ENCODE measurements at places on chromosomes 16 and 17.

GRCh38 chr17:49053171-49053829 is 56.1 kb downstream of the IGF2BP1 start:
- no peak for DNase-seq

DNA sequence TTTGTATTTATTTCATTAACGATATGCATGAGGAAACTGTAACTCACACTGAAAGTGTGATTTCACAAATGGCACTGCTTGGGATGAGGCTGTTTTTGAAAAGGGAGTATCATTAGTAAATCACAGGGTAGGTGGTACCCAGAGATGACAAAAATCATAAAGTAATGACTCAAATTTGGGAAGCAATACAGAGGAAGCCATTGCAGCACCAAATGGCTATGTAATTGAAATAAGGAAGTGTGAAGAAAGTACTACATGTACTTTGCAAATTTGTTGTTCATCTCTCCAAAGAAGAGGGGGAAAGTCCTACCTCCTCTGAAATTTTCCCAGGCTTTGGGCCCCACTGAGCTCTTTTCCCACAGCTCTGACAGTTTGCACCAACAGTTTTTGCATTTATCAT is 12.3 kb upstream of the ABCC12 start:
- no peak for DNase-seq

DNA sequence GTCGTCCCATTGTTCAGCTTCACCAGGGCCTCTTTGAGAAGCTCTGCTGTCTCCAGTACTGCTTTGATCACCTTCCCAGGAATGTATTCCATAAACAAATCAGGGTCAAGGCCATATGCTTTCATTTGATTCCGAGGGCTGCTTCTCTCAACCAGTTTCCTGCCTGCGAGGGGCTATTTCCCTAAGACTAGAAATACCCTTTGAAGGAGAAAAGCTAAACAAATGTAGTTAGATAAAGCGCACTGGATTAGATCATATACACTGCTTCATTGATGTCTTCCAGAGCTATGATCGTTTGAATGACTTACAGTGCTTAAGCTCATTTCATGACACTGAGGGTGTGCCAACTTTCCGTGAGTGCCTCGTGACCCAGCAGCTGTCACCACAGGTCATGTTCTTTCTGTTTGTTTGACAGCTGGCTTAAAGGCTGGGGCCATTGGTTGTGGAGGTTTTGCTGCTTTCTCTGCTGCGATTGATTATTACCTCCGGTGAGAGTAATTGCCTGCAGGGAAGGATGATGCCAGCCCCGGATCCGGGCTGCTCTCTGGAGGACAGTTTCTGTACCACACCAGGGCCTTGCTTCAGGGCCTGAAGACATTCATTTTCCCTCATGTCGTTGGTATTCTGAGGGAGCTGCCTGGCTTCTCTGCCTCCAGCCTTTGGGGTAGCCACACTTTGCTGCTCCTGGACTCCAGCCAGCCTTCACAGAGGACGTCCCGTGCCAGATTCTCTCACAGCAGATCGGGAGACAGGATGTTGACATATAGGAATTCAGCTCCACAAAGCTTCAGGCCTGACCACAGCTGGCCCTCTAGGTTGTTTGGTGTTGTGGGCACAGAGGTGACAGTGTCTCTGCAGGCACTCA is 3.9 kb downstream of the TIMM22 start:
- no peak for DNase-seq

DNA sequence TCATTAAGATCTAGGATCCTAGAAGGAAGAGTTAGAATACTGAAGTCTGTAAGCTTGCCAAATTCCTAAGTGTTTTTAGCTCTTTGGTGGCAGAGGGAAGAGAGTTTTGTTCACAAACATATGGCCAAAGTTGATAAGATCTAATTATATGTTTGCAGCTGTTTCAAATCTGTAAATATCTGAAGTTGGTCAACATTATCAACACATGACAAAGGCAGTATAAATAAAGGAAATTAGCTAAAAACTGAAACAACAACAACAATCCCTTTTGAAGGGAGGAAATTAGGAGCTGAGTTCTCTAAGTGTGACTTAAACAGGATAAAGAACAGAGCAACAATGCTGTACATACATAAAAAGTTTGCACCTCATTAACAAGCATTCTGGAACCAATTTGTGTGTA is 208.7 kb downstream of the KCNJ2 start:
- no peak for DNase-seq

DNA sequence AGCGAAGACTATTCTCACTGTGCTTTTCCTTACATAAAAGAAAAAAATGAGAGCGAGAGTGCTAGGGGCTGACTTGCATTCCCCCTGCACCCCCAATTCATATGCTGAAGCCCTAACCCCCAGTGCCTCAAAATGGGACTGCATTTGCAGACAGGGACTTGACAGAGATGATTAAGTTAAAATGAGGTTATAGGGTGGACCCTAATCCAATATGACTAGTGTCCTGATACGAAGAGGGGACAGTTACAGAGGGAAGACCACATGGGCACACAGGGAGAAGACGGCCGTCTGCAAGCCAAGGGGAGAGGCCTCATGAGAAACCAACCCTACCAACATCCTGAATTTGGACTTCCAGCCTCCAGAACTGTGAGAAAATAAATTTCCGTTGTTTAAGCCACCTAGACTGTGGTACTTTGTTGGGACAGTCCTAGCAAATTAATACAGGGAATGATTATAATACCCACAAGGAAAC is 1.6 kb upstream of the TMEM220 start:
- no peak for DNase-seq

DNA sequence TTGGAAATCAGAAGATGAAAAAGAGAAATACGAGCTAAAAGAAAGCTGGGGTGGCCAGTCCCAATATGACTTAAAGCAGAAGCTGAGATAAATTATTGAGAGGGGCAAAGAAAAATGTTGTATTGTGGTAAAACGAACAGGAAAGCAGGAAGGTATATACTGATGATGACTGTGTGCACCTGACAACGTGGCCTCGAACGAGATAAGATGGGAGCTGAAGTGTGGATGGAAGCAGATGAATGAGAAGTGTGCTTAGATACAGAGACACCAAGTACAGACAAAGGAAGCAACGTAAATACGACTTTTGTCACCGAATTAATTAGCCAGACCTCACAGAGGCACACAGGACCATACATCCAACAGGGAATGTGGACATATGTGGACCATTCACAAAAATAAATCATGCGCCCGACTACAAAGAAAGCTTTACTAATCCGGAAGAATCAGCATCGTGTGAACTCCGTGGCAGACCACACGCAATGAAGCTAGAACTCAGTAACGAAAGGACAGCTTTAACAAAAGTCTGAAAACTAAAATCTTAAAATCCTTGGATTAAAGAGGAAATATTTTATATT is 218.7 kb downstream of the RPTOR start:
- DNase-seq: no peak

- DNase-seq: no peak
Observed at GRCh38 chr16:20137194-20137593, 63.5 kb upstream of the GPR139 start.

GRCh38 chr17:27488231-27488630 is 32.0 kb downstream of the KSR1 start:
- no peak for DNase-seq

DNA sequence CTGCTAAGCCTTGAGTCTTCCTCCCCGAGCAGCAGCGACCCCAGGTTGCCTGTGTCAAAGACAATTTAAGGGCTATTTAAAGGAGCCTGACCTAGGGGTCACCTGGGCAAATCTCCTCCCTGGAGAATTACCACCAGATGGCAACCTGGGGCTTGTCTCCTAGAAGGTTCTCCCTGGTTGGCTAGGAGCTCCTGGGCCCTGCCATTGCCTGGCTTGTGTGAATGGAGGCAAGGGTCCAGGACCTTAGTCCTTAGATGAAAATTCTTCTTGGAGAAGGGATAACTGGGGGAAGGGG is 51.3 kb upstream of the TAC4 start:
- DNase-seq: no peak

- DNase-seq: no peak
Observed at GRCh38 chr16:89051521-89052166, 42.0 kb upstream of the ACSF3 start.

DNA sequence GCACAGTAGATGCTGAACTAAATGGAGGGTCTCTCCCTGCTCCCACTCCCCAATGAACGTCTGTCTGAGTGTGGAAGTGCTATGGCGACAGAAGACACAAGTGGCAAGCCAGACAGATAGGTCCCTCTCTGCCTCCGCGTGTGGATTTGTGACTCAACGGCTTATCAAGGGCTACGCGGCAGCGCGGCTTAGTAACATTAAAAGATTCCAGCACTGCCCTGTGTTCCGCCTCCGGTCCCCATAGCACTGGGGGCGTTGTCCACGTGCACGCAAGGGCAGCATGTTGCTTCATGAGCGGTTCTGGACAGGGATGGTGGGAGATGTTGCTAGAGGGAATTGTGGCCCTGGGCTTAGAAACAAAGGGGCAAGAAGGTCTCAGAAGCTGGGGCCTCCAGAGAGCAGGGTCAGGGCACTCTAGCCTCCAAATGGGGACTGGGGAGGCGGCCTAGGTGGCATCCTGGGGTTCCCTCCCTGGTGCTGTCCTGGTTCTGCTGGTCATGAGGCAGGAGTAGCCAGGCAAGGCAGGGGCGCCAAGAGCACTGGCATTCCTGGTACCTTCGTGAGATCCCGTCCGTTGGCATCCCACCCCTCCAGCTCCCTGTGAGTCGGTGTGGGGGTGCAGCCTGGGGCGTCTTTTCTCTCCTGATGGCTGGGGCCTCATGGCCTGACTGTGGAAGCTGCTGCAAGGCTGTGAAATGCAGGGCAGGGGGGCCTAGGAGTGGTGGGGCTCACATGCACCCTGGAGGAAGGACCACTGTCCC is 9.1 kb downstream of the CRHR1 start:
- DNase-seq: no peak

GRCh38 chr16:46982335-46982734 is 8.9 kb upstream of the DNAJA2 start:
- no peak for DNase-seq

Measured in vagina (tissue), 2 donors.